ENCODE measurements at places on chromosomes 2 and 18. TPM values are rescaled to one million over a fixed set of nuclear protein-coding genes. Genes with fewer than 3 reads are reported as not detected.

DNA sequence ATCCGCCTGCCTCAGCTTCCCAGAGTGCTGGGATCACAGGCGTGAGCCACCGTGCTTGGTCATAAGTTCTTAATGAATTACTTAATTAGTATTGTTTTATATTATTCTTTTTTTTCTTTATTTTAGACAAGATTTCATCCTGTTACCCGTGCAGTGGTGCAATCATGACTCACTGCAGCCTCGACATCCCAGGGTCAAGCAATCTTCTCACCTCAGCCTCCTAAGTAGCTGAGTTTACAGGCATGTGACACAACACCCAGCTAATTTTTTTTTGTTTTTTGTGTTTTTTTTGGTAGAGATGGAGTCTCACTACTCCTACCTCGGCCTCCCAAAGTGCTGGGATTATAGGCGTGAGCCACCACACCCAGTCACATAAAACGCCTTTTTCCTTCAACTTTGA is 17.3 kb downstream of the C2orf42 start:
- H3K27me3 ChIP-seq = no peaks in the 10 kb centered on the region
- H3K36me3 ChIP-seq = peaks cover 13% of the 10 kb centered on the region
- no peak for DNase-seq
- no peaks in the 10 kb centered on the region for H3K4me1 ChIP-seq
- no peak overlapping the region for H3K4me3 ChIP-seq

GRCh38 chr2:226705965-226706364 is 93.7 kb downstream of the IRS1 start:
- no peaks in the 10 kb centered on the region for H3K27me3 ChIP-seq
- H3K4me3 ChIP-seq = no peak overlapping the region
- H3K36me3 ChIP-seq = no peaks in the 10 kb centered on the region
- no peak for DNase-seq
- H3K4me1 ChIP-seq = no peaks in the 10 kb centered on the region

DNA sequence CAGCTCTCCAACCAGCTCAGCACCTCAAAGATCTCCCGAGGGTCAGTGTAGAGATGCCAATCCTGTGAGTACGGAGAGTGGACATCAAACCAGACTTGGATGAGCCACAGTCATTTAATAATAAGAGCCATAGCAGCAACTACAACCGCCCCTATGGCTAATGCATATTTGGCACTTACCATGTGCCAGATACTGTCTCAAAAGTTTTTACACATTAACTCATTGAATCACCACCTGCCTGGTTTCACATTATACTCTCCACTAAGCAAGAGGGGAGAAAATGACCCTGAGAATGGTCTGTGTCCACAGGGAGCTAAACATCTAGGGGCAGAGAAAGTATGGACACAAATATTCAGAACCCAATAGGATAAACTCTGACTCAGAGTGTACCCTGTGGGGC is 2.6 kb downstream of the CNPPD1 start:
- no peak for DNase-seq
- H3K4me3 ChIP-seq = no peak overlapping the region
- H3K4me1 ChIP-seq = peaks cover 17% of the 10 kb centered on the region
- H3K36me3 ChIP-seq = peaks cover 8% of the 10 kb centered on the region

GRCh38 chr2:217643789-217644301 is 358.9 kb downstream of the TNS1 start:
- no peak overlapping the region for H3K27ac ChIP-seq
- no peaks in the 10 kb centered on the region for H3K4me1 ChIP-seq
- H3K27me3 ChIP-seq = no peaks in the 10 kb centered on the region
- DNase-seq = no peak

DNA sequence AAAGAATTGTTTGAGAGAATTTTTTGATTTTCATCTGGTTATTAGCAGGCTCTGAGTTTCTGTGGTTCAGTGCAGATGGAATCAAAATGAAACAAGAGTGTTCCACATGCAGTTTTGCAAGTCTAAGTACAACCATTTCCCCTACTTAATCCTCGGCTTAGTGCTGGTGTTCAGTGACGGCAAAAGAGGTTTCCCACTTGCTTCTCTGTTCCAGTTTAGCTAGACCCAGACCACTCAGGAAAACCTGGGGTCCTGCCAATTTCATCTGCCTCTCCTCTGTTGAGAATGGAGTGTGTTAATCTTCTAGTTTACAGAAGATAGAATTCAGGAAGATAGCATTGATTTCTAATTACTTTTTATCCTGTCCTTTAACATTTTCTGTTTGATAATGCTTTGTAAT is 996.2 kb upstream of the FANCL start:
- H3K4me1 ChIP-seq = no peaks in the 10 kb centered on the region
- H3K27ac ChIP-seq = no peak overlapping the region
- H3K4me3 ChIP-seq = no peak overlapping the region
- H3K36me3 ChIP-seq = no peaks in the 10 kb centered on the region
- H3K27me3 ChIP-seq = no peaks in the 10 kb centered on the region

GRCh38 chr18:79195716-79196683 is 126.8 kb downstream of the ATP9B start:
- H3K27me3 ChIP-seq = no peaks in the 10 kb centered on the region
- no peak overlapping the region for H3K4me3 ChIP-seq
- peaks cover 25% of the 10 kb centered on the region for H3K36me3 ChIP-seq
- DNase-seq = no peak
- H3K4me1 ChIP-seq = peaks cover 56% of the 10 kb centered on the region

GRCh38 chr2:215637651-215638050 is 201.8 kb upstream of the FN1 start:
- no peak for DNase-seq
- H3K36me3 ChIP-seq = no peaks in the 10 kb centered on the region
- H3K27me3 ChIP-seq = no peaks in the 10 kb centered on the region
- no peak overlapping the region for H3K27ac ChIP-seq

DNA sequence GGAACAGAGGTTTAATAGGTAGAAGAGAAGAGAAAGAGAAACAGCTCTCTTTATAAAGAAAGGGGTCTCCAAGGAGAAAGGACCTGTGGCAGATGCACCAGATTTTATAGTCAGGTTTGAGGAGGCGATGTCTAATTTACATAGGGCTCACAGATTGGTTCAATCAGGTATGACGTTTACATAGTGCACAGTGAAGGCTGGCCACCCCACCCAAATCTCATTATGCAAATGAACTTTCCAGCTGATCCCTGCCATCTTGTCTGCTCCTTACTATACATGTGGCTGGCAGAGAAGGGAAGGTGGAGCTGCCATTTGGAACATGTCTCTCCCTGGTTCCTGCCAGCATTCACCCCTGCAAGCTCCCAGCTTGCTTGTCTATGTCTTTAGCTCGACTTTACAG is 557.8 kb downstream of the SUCLG1 start:
- H3K36me3 ChIP-seq = no peaks in the 10 kb centered on the region
- H3K4me3 ChIP-seq = no peak overlapping the region
- no peaks in the 10 kb centered on the region for H3K4me1 ChIP-seq

- H3K27me3 ChIP-seq = no peaks in the 10 kb centered on the region
- H3K4me3 ChIP-seq = no peak overlapping the region
- H3K4me1 ChIP-seq = peaks cover 85% of the 10 kb centered on the region
- peak; percentile 59 for DNase-seq
Observed at GRCh38 chr2:60313470-60314172, 239.8 kb downstream of the BCL11A start.

GRCh38 chr2:164935118-164936101 is 19.9 kb downstream of the SLC38A11 start:
- H3K36me3 ChIP-seq = no peaks in the 10 kb centered on the region
- no peaks in the 10 kb centered on the region for H3K4me1 ChIP-seq
- no peak overlapping the region for H3K27ac ChIP-seq
- no peak for DNase-seq

DNA sequence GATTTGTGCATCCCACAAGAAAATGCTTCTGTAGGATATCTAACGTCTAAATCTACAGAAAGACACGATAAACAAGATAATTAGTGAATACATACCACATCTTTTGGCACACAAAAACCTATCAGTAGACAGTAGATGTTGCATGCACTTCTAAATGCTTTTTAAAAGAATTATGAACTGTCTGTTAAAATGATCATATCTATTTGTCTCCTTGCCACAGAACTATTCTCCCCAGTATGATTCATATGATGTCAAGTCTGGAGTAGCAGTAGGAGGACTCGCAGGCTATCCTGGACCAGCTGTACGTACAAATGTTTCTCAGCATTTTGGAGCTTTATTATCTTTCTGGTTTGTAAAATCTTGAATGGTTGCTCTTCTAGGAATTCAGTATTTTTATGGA is 12.7 kb downstream of the COL3A1 start:
- H3K4me1 ChIP-seq = no peaks in the 10 kb centered on the region
- no peak overlapping the region for H3K27ac ChIP-seq
- no peak overlapping the region for H3K4me3 ChIP-seq
- H3K27me3 ChIP-seq = no peaks in the 10 kb centered on the region

RNF144A gene
- 0.07 TPM for total RNA-seq

GAL3ST2 gene
- not detected for total RNA-seq

PJVK gene
- 8.9 TPM for total RNA-seq

Data from Karpas-422 (cell line).